ENCODE measurements at places on chromosomes 12 and 14.

DNA sequence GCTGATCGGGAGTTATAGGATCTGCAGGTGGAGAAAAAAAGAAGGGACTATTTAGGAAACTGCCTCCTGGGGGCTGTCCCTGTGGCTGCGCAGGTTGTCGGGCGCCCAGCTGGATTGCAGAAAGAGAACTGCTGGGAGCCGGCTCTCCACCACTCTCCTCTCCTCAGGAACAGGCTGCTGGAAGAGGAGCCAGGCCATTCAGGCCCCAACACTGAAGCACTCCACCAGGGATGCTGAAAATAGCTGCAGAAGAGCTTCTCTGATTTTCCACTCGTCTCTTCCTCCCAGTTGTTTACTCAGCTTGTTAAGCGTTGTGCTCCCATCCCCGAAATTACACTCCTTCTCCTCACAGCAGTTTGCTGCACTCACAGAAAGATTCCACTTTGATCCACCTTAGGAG, 347.3 kb downstream of the GLT1D1 start:
- no peak for DNase-seq

- no peak for DNase-seq
These were observed 445.0 kb downstream of the GXYLT1 start for GRCh38 chr12:41699658-41700057.

GRCh38 chr14:99560922-99561683, 42.9 kb downstream of the CCDC85C start:
- DNase-seq: no peak

DNA sequence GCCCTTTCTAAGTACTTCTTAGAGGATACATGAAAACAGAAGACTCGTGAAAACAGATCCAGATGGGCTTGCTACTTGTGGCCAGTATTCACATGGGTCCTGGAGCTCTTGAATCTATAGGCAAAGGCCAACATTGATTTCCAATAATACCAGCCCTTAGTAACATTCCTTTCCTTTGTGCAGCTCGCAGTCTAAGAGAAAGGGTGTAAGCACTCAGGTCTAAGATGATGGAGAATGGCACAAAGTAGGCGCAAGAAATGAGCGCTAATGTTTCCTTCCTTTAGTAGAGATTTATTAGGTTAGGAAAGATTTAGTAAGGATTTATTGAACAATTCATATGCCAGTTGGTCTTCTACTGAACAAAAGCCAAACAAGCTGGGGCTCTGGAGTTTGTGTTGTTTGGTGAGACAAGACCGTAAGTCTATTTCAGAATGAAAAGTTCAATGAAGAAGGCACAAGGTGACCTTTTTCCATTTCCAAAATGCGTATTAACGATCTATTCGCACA, 525 bp downstream of the RNU6-8 start:
- DNase-seq: no peak

- DNase-seq: no peak
These were observed 260.1 kb downstream of the C12orf75 start for GRCh38 chr12:105590571-105590970.

DNA sequence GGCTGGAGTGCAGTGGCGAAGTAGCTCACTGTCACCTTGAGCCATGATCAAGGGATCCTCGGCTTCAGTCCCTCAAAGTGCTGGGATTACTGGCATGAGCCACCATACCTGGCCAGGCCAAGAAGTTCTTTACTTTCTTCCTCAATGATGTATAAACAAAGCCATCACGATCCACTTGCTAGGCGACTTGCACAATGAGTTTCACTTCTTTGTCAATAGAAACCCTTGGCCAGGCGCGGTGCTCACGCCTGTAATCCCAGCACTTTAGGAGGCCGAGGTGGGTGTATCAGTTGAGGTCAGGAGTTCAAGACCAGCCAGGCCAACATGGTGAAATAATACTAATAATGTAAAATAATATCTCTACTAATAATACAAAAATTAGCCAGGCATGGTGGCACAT, 14.4 kb upstream of the SPSB2 start:
- no peak for DNase-seq

GRCh38 chr14:61179061-61179690, 102.0 kb downstream of the TMEM30B start:
- DNase-seq: no peak

GRCh38 chr12:102633981-102634605, 153.7 kb upstream of the IGF1 start:
- DNase-seq: no peak

DNA sequence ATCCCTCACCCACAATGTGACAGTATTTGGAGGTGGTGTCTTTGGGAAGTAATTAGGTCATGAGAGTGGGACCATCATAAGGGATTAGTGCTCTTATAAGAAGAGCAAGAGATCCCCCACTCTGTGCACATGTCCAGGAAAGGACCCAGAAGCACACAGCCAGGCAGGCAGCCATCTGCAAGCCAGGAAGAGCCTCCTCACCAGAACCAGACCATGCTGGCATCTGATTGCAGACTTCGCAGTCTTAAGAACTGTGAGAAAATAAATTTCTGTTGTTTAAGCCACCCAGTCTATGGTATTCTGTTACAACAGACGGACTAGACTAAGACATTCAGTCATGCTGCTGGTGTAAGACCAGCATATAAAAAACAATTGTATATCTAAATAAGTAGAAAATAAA, 69.8 kb downstream of the EFCAB11 start:
- no peak for DNase-seq

DNA sequence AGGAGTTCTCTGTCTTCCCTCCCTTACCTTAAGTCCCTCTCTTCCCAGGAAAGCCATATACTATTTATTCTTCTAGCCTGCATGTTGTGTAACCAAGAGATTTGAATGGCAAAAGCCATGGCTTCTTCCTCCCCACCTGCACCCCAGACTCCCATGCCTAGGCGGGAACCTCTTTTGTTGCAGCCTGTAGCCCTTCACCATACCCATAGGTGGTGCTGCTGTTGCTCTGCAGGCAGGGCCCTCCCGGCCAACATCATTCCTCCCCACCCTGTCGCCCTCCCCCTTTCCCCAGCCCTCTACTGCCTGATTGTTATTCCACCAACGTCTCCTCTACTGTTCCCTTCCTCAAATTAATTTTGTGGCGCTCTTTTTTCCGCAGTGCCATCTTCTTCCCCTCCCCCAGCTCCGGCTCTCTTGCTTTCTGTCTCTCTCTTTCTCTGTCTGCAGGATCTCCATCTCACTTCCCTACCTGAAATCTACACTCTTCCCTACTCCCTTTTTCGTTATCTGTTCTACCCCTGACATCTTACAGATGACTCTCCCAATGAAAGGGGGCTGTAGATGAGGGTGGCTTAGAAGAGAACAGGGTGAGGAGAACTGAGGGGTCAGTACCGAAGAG, 13.8 kb downstream of the NGDN start:
- DNase-seq: no peak

DNA sequence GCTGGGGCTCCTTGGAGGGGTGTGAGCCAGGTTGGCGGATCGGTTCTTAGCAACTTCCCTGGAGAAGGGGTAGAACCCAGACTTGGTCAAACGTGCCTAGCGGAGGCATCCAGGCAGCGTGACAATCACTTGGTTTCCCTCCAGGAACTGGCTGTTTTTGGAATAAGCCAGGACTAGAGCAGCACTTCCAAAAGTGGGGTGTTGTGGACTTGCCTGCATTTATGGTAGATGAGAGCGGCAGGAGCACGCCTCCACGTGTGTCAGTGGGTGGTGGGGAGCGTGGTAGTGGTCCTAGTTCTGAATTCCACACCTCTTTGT, 2.8 kb downstream of the PRMT8 start:
- DNase-seq: no peak

DNA sequence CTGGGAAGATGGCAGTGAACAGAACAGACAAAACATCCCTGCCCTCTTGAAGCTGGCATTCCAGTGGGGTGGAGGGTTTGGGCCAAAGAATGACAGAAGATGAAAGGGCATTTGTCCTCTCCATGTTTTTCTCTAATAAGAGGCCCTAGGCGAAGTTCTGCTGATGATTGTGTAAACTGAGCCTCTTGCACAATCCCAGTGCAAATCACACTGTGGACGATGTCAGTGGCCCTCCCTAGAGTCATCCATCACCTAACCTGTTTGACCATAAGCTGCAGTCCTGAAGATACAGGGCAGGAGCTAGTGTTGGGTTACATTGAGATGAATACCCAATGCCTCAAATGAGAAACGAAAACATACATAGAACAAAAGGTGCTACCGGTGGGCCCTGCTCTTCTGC, 622.4 kb upstream of the TBX3 start:
- DNase-seq: no peak

DNA sequence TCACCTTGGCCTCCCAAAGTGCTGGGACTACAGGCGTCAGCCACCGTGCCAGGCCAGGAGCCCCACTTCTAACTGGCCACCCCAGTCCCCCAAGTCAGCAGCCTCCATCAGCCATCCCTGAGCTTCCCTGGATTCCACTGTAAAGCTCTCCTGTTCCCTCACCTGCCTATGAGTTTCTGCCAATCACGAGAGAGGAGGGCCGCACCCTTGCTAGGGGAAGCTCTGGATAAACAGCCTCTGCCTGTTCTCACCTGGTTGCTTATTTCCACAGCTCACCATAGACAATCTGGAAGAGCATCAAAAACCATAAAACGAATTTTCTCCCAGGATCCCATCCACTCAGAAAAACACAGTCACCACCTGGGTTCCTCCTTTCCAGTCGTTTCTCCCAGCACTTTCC, 5.0 kb downstream of the CDCA4 start:
- DNase-seq: no peak

DNA sequence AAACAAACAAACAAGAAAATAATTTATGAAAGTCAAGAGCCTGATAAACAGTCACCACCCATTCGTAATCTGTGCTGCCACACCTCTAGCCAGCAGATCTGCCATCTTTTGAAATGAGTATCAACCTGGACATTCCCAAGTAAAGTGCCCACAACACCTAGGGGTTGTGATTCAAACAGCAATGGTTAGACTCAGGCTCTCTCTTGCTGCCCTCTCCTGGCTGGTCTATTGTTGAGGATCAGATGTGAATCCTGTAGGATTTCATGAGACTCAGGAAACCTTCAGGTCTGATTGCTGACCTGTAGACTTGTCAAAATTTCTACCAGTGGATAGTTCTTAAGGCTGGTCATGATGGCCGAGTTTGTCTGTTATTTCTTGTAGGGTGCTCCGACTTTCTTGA, 26.8 kb downstream of the DGLUCY start:
- no peak for DNase-seq

GRCh38 chr14:72999316-72999715, 27.6 kb downstream of the ZFYVE1 start:
- DNase-seq: no peak

GRCh38 chr12:27970401-27971120, 2.0 kb downstream of the PTHLH start:
- no peak for DNase-seq

DNA sequence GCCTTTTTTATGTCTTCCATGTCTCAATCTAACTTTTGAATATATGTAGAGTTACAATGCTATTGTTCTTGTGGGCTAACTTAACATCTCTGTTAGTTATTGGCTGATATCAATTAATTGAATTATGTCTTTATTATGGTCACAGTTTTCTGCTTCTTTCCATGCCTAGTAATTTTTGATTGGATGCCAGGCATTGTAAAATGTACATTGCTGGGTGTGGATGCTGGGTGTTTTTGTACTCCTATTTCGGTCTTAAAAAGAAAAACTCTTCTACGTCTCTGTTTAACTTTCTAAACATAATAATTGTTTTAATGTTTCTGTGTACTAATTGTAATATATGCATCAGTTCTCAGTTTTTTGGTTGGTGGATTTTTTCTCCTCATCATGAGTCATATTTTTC, 296.1 kb upstream of the PRICKLE1 start:
- no peak for DNase-seq

- DNase-seq: no peak
These were observed 147.5 kb upstream of the C14orf180 start for GRCh38 chr14:104431929-104432541.

DNA sequence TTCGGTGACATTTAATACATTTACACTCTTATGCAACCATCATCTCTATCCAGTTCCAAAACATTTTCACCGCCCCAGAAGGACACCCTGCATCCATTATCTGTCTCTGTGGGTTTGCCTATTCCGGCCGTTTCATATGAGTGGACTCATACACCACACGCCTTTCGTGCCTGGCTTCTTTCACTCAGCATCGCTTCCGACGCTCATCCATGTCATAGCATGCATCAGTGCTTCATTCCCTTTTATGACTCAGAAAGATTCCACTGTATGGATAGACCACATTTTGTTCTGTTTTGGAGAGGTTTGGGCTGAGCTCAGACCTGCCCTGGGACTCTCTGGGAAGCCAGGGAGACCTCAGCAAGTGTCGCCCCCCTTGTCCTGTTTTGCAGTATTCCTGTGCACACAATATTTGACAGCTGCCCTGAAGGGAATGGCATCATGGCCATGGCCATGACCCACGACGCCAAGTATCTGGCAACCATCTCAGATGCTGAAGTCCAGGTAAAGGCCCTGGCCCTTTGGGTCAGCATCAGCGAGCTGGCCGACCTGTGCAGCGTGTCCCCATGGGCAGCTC, 23.8 kb downstream of the CFAP251 start:
- DNase-seq: no peak

DNA sequence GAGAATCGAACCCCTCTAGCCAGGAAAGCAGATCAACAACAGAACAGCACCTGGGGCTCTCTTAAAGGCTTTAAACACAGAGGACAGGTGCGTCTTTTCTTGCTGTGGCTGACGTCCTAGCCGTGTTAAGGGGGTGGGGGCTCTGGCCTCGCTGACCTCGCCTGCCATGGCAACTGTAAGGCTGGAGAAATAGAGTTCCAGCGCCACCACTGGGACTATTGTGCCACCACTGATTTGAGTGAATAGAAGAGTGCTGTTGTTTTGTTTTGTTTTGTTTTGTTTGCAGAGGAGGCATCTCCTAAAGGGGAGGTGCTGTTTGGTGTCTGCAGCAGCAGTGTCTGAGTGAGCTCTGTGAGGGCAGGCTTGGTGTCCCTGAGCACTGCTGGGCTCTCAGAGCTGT, 34.2 kb upstream of the PRMT8 start:
- no peak for DNase-seq

GRCh38 chr12:108854451-108855283, 2.7 kb downstream of the SSH1 start:
- DNase-seq: no peak

DNA sequence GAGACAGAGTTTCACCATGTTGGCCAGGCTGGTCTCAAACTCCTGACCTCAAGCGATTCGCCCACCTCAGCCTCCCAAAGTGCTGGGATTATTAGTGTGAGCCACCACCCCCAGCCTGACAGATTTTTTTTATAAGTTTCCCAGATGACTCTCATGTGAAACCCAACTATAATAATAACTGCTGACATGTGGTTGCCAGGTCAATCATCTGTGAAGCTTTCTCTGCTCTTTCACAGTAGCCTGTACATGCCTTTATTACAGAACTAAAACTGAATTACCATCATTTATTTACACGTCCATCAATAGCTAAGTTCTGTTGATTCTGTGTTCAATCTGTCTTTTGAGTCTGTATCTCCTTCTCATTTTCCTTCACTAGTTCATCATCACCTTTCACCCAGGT, 218.5 kb downstream of the RPS29 start:
- no peak for DNase-seq
